ENCODE measurements at places on chromosomes 1 and 21.
A peak's percentile ranks its signal among the peaks of the same experiment; 100 is the strongest.

GRCh38 chr1:172719066-172719627 is 60.2 kb downstream of the FASLG start:
- no peak for DNase-seq

GRCh38 chr1:63326473-63327380 is 4.4 kb downstream of the FOXD3 start:
- no peak for DNase-seq

- no peak for DNase-seq
These were observed 60.9 kb upstream of the LAX1 start for GRCh38 chr1:203704120-203704519.

DNA sequence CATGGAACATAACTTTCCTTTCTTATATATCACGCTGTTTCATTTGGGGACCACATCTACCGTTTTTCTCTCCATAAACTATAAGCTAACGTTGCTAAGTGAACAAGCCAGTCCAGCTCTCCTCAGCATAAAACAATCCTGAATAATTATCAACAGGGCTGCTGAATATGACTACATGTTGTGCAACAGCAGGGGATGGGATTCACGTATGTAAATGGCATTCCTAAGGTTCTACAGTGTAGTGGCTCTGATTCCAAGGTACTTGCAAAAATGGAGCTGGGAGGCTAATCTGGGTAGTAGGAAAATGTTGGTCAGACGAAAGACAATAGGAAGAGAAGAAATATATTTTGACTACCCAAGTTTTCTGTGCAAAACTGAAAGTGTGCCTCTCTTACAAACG is 262.8 kb downstream of the RWDD3 start:
- no peak for DNase-seq

DNA sequence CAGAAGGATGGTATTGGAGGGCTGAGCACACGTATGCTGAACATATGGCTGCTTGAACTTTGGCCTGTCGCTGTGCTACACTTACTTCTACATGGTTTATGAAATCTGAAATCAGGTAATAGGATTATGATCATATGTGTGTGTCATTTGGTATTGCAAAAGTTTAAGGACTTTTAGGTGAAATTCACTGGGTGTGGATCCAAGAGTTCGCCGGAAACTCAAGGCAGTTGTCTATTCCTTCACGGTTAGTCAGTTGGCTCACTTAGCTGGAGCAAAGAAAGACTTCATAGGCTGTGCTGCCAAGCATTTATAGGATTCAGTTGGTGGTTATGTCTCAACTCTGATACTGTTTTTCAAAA is 927 bp downstream of the UAP1 start:
- peak; percentile 75 for DNase-seq

DNA sequence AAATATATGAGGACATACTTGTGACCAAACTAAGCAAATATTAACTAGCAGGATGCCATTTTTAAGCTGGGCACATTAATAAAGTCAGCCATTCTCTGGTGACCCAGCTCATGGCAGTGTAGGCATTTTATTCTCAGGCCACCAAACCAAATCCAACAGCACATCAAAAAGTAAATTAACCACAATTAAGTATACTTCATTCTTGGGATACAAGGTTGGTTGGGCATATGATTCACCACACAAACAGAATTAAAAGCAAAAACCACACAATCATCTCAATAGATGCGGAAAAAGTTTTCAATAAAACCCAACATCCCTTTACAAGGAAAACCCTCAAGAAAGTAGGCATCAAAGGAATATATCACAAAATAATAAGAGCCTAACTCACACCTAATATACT is 101.3 kb downstream of the FAF1 start:
- DNase-seq: no peak

GRCh38 chr1:212242288-212242984 is 42.8 kb upstream of the PPP2R5A start:
- DNase-seq: no peak

- no peak for DNase-seq
These were observed 14.8 kb upstream of the SOD1 start for GRCh38 chr21:31644643-31645042.

- DNase-seq: peak; percentile 31
These were observed 27.1 kb upstream of the RERE start for GRCh38 chr1:8844501-8845006.

- DNase-seq: no peak
These were observed 199.9 kb upstream of the FMN2 start for GRCh38 chr1:239891621-239892358.

DNA sequence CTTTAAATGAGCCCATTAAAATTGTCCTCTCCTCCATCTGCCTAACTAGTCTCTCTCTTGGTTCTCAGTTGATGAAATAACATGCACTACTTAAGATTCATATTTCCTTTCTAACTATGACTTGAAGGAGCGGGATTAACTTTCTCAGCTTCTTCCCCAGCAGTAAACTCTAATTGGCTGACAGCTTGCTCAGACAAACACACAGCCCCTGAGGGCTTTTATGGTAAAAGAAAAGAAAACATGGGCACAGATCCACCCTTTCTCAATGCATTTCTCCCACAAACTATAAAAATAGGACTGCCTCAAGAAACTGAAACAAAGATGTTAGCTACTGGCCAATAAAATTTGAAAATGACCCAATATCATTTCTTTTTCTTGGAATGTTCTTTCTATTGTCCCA is 703.1 kb downstream of the ADGRL2 start:
- no peak for DNase-seq

DNA sequence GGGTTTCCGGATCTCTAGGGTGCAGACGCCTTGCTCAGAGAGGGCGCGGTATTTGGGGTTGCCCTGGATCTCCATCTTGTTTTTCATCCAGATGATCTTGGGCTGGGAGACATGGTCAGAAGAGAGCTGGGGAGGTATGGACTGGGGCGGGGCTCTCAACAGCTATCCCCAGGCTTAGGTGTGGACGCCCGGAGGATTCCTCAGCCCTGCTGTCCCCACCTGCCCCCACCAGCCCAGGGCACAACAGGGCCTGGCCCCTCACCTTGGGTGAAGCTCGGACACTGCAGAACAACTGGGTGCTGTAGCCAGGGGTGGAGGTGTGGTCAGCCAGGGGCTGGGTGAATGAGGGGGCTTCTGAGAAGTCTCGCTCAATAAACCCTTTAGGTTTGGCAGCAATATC is 6.6 kb downstream of the MYBPH start:
- no peak for DNase-seq

- DNase-seq: peak; percentile 25
These were observed 186.7 kb downstream of the PDE4B start for GRCh38 chr1:65979136-65980044.

All from cardiac fibroblast (primary cell).